ENCODE measurements at places on chromosomes 1 and 21.

DNA sequence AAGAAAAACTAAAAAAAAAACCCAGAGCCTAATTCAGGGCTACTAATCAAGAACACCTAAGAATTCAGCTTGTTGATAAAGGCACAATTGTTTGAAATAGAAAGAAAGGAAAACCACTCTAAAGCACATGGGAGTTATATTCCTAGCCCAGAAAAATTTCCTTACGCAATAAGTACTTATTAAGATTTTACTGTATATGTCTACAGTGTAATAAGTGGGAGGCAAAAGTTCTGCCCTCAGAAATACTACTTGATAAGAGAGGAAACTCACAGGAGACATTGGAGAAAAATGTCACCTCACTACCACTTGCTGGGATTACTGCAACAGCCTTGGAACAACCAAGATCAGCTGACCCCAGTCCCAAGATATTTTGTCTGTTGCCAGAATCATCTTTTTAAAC, 66.1 kb downstream of the IARS2 start:
- DNase-seq, result no peak

- no peak for DNase-seq
Measured at GRCh38 chr1:119091618-119092017, 48.8 kb downstream of the WARS2 start.

- no peak for DNase-seq
Measured at GRCh38 chr1:86567878-86568277, 21.0 kb downstream of the CLCA4 start.

DNA sequence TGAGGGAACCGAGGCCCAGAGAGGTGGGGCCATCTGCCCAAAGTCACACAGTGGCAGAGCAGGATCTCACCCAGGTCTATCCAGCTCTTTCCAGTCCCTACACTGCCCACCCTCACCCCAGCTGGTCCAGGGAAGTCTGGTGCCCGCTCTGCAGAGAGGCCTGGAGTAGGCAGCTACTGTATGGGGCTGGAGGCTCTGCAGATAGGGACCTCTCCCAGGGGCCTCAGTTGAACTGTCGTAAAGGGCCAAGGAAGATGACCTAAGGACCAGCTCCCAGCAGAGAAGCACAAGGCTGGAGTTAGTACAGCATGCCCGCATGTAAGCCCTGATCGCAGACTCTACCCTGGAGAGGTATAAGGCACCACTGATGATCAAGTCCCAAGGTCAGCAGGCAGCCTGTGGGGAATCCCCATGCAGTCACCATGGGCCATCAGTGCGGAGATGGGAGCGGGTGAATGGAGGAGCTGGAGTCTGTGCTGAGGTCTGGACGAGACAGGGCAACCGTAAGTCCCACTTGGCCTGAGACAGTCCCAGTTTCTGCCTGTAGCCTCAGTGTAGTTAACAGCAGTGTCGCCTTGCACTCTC, 320.2 kb downstream of the MATN1 start:
- no peak for DNase-seq

DNA sequence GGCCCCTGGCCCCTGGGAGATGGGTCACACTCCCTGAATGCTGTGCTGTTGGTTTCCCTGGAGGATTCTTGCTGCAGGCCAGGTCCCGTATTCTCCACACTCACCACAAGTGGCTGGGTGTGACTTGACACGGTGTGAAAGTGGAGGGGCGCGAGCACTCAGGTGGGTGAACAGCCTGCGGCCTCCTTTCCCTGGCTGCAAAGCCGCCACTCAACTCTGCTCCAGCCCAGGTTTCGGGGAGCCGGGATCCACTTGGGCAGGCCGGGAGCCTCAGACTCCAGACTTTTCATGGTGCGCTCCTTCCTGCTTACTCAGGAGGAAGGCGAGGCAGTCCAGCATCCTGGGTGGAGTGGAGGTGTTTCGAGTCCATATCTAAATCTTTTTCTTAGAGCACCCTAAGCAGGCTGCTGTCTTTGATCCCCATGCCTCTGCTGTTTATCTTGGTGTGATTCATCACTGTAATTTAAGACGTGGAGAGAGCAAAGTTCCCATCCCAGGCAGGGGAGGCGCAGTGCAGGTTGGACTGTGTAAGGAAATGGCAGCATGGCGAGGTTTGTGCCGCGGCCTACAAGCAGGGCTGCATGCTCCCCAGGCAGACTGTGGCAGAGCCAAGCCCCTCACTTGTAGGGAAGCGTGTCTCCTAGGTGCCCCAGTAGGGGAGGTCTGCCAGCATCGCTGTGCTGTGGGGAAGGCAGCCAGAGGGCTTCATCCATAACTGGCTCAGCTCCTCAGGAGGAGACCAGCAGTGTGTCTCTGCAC, 29.6 kb downstream of the VANGL1 start:
- no peak for DNase-seq

DNA sequence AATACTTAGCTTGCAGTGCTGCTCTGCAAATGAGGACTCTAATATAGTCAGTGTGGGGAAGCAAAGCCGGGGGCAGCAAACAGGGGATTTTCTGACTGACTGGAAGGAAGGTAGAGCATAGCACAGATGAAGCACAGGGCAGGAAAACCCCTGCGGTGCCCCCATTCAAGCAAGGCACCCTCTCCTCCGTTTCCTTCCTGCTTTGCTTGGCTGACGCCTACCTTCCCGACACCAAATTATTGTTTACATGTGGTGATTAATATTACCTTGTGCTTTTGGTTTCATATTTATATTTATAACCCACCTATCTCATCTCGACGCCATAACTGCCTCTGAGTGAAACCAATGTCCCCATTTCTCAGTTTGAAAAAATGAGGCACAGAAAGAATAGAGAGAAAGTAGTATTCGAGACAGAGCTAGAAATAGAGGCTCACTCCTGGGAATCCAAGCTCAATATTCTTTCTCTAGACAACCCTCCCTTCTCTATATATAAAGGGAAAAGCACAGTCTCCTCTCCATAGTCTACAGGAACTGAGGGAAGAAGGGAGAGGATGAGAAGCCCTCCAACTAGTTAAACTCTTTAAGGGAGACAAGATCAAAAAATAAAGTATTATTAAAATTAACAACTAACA, 41.3 kb downstream of the PIK3C2B start:
- DNase-seq, result no peak

DNA sequence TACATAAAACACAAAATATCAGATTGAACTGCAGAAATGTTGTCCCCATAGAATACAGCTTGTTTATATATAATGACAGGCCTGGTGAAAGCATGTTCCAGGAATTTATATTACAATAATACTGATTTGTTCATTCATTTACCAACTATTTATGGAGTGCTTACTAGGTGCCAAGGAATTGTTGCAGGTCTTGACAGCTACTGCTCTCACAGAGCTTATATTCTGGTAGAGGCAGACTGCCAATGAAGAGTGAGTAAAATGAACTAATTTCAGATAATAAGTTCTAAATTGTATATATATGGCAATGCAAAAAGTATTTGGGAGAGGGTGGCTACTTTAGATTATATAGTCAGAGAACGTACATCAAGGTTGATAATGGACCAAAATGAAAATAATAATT, 152.0 kb downstream of the COQ8A start:
- no peak for DNase-seq

Data from eye (tissue), 1 donor.